GM13977 (cell line): ENCODE measurements at places on chromosomes 4 and X.
A peak's percentile ranks its signal among the peaks of the same experiment; 100 is the strongest.

- DNase-seq, result no peak
Measured at GRCh38 chrX:16308773-16309172, 141.5 kb downstream of the MAGEB17 start.

GRCh38 chr4:171924746-171925376, 111.7 kb downstream of the GALNTL6 start:
- DNase-seq, result no peak

GRCh38 chrX:105869701-105870100, 47.4 kb downstream of the NRK start:
- DNase-seq, result no peak

GRCh38 chrX:69207216-69207615, 42.0 kb upstream of the PJA1 start:
- DNase-seq, result no peak

GRCh38 chr4:150078041-150078578, at the start of gene DCLK2:
TSS of gene DCLK2 (plus strand) at chr4:150078445. CDS start at chr4:150079028, 583 bp downstream.
- peak; percentile 63 for DNase-seq

- DNase-seq, result peak; percentile 52
Measured at GRCh38 chr4:38785901-38786402, 3.2 kb upstream of the TLR10 start.

DNA sequence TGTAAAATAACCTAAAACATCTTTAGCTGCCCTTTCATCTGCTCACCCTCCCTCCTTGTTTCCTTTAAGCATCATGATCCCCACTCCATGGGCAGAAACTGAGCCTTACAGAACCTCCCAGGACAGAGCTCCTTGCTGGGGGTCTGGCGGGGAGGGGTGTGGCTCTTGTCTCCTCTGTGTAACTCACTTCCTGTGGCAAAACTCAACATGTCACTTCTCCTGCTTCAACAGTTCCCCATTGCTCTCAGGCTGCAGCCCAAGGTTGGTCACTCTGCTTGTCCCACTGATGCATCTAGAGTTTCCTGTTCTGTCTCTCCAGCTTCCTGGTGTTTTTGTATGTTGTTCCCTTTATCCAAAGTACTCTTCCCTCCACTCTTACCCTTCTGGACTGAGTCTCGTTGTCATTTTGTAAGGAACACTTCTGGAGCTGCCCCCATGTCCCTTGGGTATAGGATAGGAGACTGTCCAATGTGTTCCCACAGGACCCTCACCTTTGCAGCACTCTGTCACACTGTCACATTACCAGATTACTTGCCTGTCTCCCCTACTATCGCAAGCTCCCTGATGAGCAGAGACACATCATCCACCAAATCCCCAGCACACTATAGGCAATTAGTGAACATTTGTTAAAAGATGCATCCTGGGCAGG, 19.6 kb downstream of the TMEM31 start:
- DNase-seq, result no peak

- DNase-seq, result no peak
Measured at GRCh38 chr4:83320548-83320947, 14.1 kb downstream of the HPSE start.

DNA sequence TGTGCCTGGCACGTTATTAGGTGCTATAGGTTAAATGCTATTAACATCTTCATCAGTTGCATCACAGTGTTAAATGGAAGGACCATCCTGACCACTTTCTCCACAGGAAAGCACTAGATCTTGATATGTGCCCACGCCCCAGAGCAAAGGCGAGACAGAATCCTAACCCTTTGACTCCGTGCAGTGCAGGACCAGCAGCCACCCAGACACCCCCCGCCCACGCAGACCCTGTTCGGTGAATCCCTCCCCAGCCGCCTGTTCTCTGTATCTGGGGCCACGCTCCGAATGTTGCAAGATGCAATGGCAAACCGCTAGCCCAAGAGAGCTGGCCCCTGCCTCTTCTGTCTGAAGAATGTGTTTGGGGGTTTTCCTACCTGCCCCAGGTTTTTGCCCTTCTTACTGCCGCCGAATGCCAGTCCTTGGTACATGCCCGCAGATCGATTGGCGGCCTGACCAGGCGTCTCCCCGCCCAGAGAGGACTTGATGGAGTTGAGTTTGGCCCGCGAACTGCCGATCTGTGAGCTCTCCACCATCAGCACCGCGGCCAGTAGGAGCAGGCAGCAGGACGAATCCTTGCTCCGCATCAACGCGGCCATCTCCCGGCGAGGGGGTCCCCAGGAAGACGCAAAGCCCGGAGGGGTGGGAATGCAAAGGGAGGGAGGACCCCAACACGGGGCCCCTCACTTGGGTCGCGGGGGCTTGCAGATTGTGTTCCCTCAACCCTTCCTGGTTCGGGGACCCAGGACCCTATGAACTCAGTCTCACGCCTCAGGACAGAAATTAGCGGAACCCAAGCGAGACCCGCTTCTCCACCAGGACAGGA, 906 bp downstream of the DKK2 start:
- peak; percentile 9 for DNase-seq

- DNase-seq, result no peak
Measured at GRCh38 chr4:183337833-183338232, 15.6 kb upstream of the CLDN24 start.

DNA sequence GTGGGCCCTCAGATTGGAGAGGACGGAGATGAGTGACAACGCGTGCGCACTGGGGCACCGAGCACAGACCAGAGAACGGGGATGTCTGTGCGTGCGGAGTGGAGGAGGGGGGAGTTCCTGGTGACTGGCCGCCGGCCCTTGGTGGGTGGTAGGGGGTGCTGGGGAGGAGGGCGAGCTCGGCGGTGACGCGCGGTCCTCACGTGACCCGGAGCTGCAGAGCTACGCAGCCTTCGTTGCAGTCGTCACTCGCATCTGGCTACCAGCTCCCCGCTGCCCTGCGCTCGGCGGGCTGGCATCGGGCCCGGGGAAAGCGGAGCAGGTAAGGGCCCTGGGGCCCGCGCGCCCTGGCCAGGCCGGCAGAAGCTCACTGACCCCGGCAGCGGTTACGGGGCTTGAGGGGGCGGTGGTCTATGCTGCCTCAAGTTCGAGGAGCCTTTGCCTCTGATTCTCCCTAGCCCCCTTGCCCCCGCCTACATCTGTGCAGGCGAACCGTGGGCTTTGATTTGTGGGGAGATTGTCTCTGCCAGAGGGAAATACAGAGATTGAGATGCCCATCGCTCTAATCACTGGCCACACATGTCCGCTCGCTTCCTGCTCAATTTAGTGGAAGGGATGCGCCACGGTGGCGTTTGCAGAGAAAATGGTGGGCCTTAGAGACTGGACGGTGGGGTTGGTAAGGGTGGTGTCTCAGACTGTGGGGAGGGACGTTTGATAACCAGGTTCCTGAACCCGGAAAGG, at the start of gene ARMCX4:
TSS of gene ARMCX4 (plus strand) at position 245 of the 738 bp plus-strand sequence. CDS start 3,134 bp downstream, outside the sequence.
- no peak for DNase-seq

DNA sequence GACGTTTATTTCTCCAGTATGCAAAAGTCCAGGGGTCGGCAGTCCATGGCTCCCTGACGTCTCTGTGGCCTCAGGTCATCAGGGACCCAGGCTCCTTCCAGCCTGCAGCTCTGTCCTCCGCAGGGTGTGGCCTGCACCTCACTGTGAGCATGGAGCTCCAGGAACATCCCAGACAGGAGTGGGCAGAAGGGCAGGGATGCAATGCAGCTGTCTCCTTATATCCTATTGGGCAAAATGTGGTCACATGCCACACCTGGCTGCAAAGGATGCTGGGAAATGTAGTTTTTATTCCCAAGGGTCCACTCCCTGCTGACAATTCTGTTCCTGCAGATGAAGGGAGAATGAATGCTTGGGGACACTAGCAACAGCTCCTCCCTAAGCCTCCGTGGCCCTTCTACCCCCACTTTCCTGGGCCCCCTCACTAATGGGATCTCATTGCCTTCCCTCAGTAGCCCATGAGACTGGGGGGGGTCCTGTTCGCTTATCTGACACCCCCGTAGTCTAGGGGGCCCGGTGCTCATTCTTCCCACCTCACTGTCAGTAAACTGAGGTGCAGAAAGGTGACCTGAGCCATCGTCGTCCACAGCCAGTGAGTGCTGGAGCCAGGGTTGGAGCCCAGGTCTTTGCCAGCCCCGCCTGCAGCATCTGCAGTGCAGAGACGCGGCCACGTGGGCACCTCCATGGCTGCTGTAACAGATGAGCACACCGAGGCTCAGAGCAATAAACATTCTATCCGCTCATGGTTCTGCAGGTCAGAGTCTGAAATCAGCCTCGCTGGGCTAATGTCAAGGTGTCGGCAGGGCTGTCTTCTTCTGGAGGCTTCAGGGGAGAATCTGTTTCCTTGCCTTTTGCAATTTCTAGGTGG, 5.9 kb upstream of the GRPEL1 start:
- peak; percentile 66 for DNase-seq

- no peak for DNase-seq
Measured at GRCh38 chr4:137015426-137016409, 516.6 kb downstream of the PCDH18 start.

DNA sequence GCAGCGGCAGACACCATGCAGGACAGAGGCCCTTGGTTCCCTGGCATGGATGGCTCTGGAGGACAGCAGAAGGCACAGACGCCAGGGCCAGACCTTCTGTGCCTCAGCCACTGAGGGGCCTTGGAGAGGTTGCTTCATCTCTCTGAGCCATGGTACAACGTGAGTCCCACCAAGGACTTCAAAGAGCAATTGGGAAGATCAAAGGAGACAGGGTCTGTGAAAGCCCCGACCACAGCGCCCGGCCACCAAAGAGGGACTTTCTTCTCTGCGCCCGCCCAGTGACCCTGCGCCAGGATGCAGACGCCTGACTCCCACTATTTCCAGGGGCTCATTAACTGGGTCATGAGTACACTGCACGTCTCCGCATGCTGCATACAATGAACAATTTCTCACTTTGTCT, 174.0 kb downstream of the AFAP1 start:
- no peak for DNase-seq

DNA sequence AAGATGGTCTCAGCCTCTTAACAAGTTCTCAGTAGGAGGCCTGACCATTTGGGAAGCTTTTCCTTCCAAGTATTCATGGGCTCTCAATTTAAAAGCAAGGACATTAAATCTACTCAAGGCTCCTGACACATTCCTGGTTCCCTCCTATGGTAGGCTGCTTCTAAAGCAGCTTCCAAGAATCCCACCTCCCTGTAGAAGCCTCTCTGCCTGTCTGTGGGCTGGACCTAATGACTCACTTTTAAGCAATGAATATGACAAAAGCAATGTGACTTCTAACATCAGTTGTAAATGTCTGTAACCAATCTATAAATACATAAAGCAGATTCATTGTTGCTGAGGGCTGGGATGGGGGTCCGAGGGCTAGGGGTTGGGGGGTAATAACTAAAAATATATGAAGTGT, 99.5 kb upstream of the FAM9B start:
- DNase-seq, result no peak

GRCh38 chr4:56048702-56049431, 100.1 kb downstream of the CEP135 start:
- peak; percentile 87 for DNase-seq

DNA sequence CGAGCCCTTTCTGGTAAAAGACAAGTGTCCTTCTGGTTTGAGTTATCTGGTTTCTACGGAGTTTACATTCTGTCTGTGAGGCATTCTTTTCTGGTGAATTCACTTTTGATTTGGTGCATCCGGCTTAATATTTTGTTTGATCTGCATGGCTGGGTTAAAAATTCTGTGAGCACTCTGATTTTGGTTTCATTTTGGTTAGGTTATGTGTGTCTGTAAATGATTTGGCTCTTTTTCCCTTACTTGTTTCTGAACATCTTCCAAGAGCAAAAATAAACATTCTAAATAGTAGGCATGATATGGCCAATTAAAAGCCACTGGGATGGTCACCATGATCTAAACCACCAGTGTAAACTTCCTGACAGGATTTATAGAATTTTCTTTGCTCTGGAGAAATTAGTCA, 85.7 kb upstream of the PTPN13 start:
- no peak for DNase-seq

DNA sequence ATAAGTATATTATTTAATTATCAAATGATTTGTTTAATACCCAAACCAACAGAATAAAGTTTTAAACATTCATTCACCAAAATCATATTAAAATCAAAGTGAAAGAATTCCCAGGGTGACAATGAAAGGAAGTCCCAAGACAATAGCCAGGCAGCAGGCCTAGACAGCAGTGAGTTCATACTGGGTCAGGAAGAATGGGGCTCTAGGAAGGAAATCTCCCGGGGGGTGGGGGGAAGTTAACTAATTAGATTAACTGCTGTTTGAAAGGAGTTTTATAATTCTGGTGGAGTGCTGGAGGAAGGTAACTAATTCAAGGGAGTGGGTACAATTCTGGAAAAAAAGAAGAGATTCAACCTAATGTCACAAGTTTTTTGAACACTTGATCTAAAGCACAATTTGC, 104.1 kb downstream of the ZAR1 start:
- DNase-seq, result no peak

- DNase-seq, result no peak
Measured at GRCh38 chrX:19740744-19741143, 146.7 kb downstream of the SH3KBP1 start.

DNA sequence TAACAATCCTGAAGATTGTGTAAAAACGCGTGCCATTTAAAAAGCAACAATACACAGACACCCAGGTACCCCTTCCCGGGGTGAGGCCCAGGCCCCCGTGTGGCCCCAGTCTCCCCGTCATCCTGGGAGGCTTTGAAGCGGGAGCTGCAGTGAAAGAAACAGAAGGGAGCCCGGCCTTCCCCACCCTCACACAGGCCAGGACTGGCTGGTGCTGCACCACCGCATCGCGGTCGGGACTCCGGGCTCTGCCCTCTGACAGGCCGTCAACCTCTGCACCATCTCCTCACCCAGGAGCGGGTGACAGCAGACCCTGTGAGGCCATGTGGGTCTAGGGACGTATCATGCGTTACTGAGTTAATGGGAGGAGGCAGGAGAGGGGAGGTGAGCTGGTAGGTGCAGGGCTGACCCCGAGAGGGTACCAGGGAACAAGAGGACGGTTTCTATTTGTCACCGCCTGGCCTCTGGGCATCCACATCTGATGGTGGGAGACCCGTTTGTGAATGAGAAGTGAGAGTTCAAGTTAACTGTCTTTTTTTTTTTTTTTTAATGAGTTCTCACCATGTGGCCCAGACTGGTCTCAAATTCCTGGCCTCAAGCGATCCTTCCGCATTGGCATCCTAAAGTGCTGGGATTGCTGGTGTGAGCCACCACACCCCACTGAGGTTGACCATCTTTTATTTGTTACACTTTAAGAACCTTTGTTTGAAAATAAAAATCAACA, 27.3 kb downstream of the PIGG start:
- no peak for DNase-seq

DNA sequence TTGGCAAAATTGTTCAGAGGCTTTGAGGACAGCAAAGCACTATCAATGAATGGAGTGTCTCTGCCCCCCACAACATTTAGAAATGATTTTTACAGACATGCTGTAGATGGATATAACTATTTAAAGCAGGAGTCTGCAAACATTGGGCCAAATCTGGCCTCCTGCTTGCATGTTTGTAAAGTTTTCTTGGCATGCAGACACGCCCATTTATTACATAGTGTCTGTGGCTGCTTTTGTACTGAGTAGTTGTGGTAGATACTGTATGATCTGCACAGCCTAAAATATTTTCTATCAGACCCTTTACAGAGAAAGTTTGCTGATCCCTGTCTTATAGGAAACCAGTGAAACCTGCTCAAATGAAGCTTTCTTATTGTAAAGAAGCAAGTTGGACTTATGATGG, 45.5 kb upstream of the PHEX start:
- no peak for DNase-seq

- no peak for DNase-seq
Measured at GRCh38 chrX:54066841-54067240, 22.6 kb upstream of the PHF8 start.
